ENCODE measurements at places on chromosomes 2 and 18.

DNA sequence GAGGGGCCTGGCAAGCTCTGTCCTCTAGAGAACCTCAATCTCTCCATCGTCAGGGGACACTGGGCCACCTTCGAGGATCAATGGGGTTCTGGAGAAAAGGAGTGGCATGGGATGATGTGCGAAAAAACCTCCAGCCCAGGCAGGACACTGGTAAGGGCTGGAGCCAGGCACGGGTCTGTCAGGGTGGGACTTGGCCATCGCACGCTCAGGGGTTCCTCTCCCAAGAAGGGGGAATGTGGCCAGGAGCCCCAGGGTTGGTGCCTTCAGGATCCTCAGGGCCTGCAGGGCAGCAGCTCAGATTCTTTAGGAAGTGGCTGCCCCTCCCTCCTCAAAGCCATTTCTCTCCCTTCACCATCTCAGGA is 46.8 kb upstream of the PLB1 start:
- no peak for DNase-seq

DNA sequence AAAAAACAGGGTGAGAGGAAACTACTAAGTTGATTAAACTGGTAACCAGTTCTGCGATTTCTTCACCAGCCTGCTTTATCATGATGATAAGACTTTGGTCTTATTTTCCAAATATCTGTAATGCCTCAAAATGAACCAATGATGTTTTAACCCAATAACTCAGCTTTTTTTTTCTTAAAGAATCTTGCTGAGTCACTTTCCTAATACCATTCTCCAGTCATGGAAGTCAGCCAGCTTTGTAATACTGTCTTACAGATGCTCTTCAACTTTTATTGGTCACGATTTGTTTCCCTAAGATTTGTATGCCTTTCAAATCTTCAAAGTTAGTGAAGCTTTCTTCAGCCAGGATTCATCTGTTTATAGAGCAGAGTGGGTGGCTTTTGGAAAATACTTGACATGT is 47.7 kb upstream of the SMIM21 start:
- no peak for DNase-seq

- DNase-seq = no peak
These were observed 96.9 kb upstream of the MSTN start for GRCh38 chr2:190159453-190159852.

- DNase-seq = no peak
These were observed 5.6 kb downstream of the SLC66A3 start for GRCh38 chr2:11160731-11161455.

- DNase-seq = no peak
These were observed 8.6 kb downstream of the EPAS1 start for GRCh38 chr2:46305767-46306166.

DNA sequence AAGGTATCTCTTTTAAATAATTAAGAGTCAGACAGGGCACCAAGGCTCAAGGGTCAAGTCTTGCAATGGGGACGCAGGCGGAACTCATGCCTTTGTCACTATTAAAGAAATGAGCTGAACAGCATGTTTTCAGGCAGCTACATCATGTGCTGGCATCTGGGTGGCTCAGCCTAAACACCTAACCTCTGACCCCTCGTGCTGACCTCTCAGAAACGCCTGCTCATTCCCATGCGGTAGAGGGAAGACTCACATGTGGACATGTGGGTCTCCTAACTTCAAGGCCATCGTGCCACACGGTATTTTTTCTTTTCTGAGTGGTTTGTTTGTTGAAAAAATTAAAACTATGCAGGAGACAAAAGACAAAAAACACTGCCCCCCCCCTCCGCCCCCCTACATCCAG is 31.3 kb downstream of the CYP27C1 start:
- DNase-seq = no peak

GRCh38 chr2:61950571-61951315 is 45.3 kb downstream of the COMMD1 start:
- no peak for DNase-seq

- DNase-seq = no peak
These were observed 26.3 kb upstream of the AGAP1 start for GRCh38 chr2:235467588-235467987.

GRCh38 chr18:48399303-48400075 is 9.7 kb downstream of the ZBTB7C start:
- DNase-seq = no peak

DNA sequence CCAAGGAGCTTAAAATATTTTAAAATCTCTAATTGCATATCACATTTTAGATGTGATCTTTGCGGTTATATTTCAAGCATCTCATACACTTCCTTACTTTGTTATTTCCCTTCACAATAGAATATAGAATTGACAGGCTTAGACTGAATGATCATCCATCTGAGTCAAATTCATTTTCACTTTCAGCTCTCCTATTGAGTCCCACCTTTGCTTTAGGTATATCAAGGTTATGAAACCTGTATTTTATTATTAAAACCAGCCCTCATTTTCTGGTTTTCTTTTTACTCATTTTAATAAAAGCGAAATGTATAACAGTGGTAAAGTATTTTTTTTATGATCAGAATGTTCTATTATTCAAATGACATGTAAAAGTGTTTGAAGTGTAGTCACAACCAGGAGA is 162.9 kb upstream of the KYNU start:
- no peak for DNase-seq

DNA sequence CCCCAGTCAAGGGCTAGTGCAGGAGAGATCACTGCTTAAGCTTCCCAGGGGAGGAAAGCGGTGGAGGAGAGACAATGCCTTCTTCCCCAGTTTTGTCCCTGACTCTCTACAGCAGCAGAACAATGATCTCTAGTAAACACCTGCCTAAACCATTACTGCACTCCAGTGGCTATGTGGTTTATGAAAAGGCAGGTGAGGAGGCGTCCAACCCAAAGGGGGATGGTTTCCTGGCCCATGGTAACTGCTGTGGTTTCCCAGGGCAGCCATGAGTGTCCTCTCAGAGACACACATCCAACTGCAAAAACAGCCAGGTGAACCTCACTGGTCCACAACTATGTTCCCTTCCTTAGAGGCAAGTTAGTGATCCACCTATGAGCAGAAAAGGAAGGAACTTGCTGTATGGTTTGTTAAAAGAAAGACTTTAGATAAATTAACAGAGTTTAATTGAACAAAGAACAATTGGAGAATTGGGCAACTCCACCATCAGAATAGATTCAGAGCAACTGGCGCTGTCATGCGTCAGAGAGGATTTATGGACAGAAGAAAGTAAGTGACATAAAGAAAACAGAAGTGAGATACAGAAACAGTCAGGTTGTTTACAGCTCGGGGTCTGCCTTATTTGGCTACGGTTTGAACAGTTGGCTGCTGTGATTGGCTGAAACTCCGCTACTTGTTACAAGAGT is 4.8 kb upstream of the TTC39C start:
- no peak for DNase-seq

DNA sequence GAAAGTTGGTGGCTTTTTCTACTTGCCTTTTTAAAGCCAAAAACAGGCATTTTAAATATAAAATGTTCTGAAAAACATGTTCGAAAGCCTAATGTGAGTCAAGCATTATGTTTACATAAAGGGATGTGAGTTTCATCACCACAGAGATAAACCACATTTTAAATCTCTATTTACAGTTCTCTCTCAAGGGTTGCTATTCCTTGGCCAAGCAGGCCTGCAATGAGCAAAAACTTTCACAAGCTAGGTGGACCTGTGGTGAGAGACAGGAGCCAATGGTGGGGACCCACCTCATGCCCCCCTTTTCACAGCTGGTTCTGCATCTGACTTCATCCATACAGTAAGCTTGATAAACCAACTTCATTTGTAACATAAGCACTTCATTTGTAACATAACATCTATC is 65.1 kb downstream of the CUL3 start:
- DNase-seq = peak; percentile 5

DNA sequence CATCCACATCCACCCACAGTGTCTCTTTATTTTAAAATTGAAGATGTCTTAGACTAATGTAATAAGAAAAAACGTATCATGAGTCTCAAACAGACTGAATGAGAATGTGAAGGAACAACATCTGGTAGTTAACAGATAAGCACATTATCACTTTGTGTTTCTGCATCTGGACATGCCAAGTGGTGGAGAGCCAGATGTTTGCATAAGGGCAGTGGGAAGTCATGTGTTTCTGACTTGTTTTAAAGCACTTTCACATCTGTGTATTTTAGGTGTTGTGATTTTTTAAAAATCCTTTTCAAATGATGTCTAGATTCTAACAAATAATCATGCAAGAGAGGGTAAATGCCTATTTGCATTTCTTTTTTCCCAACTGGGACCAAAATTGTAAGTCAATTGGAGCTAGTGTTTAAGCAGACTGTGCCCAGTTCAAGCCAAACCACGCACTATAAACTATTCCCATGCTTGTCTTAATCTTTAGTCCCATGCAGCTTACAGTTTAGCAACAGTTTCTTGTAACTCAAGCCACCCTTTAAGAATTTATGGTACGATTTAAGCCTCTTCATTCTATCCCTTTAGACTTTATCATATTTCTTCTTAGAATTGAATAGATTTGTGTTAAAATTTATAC is 272.7 kb upstream of the DOK6 start:
- no peak for DNase-seq

- no peak for DNase-seq
These were observed 357.0 kb upstream of the ID2 start for GRCh38 chr2:8324901-8325300.

GRCh38 chr2:181848261-181848886 is 43.2 kb upstream of the ITPRID2 start:
- DNase-seq = no peak

- no peak for DNase-seq
These were observed 58.3 kb downstream of the CCDC150 start for GRCh38 chr2:196697825-196698224.

DNA sequence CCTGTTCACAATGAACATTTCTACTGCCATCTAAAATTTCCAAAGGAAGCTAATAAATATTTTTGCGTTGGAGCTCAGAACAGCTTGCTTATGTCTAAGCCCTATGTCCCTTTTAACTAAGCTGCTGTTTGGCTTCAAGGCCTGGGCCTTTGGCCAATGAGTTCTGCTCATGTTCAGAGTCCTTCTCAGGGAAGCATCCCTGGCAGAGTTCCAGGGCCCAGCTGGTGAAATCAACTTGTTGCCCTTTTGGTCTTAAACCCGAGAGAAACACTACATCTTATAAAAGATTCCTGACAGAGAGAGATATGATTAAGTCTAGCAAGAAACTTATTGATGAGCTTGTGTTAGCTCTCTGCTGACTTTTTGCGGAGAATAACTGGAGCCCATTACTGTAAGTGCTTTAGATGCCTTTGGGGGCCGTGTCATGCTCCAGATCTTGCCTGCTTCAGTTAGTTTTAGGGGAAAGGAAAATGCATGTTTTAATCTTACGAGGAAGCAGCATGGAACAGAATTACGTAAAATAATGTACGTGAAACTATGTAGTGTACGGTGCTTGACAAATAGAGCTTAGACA is 102.5 kb upstream of the NOSTRIN start:
- no peak for DNase-seq

DNA sequence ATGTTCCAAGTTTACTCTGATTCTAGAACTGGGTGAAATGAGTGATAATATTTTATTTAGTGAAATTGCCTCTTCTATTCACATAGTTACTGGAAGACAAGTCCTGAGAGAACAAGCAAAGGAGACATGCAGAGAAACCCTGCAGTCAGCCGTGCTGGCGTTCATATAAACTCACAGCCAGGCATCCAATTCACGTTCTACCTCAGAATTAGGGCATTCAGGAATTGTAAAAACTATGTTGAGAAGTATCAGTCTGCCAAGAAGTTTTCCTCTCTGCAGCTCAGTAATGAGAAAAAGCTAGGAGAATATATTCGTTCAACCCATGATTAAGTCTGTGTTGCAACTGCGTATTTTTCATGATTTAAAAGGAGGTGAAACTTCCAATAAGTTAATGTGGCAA is 156.2 kb upstream of the DSEL start:
- no peak for DNase-seq

- DNase-seq = no peak
These were observed 676.7 kb upstream of the POU3F3 start for GRCh38 chr2:104177179-104177578.

DNA sequence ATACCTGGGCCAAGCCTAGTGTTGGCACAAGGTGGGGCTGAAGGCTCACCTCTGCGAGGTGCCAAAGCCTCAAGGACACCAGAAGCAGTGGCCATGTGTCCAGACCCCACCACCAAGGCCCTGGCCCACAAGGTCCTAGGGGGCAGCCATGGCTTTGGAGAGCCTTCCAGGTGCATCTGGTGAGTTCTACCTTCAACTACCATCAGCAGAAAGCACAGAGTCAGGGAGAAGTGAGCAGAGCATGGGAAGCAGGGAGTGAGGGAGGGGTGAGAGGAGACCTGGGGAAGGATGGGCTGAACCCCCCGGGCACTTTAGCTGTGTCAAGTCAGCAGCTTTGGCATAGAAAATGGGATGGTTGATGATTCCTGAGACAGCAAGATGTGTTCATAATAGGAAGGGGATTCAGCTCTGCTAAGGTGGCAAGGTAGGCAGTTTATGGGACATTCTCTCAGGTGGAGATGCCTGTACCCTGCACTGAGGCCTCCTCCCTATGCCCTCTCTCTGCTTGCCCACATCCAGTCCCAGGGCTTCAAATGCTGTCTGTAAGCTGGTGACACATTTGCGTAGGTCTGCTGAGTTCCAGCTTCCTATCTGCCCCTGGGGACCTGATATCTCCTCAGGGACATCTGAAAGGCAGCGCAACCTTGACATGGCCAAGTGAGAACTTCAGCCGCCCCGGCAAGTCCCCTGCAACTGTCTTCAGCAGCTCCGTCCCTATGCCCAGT is 83.4 kb upstream of the RGPD5 start:
- no peak for DNase-seq

GRCh38 chr18:13007248-13007560 is 16.0 kb downstream of the CEP192 start:
- no peak for DNase-seq

- no peak for DNase-seq
These were observed 643.3 kb downstream of the BCL11A start for GRCh38 chr2:59910166-59910565.

- no peak for DNase-seq
These were observed 103.9 kb upstream of the LRP1B start for GRCh38 chr2:142234741-142235140.

DNA sequence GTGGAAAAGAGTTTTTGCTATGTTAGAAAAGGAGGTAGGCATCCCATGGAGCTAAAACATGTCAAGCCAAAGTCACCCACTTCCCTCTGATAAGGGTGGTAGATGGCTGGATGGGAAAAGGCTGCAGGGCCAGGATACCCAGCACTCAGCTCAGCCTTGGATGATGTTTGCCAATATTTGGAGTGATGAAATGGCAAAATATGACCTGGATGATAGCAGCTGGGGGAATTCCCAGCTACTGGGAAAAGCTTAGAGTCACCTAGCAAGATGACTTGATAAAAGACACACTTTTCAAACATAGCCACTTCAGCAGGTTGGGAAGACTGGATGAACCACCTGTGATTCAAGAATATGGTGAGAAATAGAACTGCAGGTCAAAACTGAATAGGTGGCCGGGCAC is 10.1 kb downstream of the RFX8 start:
- DNase-seq = no peak

All from GM12891 (cell line).